Activated CD4-positive, alpha-beta T cell treated with anti-CD3 and anti-CD28 coated beads for 36 hours (primary cell): ENCODE measurements at places on chromosomes 5 and 9. TPM values are rescaled to one million over a fixed set of nuclear protein-coding genes. Genes with fewer than 3 reads are reported as not detected.

DNA sequence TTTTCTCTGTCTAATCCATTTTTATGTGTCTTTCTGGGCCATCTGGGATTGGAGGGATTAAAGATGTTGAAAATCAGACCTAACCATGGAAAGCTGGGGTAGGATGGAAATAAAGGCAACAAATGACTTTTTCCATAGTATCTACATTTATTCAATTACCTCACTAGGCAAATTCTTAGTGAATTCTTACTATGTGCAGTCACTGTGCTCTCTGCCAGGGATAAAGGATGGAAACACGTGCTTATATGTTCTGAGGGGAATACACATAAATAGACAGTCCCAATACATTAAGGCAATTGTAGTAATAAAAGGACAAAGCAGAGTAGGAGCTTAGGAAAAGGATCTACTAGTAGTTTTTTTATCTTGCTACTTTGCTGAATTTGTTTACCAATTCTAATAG, 214.2 kb downstream of the PRR16 start:
- no peak for DNase-seq

- no peak for DNase-seq
Measured at GRCh38 chr5:97229688-97230285, 46.7 kb upstream of the RIOK2 start.

TIGD6 gene
- 2.5 TPM for total RNA-seq

GRCh38 chr9:114112778-114113584, 13.9 kb upstream of the KIF12 start:
- DNase-seq: no peak

PDE8B gene
- total RNA-seq: not detected

DNA sequence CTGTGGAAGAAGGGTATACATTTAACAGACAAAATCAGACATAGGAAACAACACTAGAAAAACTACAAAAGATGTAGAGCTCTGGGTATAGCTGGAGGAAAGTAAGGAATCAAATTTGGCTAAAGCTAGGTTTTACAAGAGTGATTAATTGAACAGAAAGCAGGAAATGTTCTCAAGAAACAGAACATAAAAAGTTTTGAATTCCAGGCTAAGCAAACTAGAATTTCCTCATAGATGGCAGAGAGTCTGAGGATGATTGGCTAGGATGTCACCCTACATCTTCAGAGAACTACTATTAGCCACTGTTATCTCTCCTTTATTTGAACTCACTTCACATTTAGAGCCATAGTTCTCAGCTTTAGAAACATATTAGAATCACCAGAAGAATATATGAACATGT, 502.1 kb upstream of the PAPPA start:
- DNase-seq: no peak

DNA sequence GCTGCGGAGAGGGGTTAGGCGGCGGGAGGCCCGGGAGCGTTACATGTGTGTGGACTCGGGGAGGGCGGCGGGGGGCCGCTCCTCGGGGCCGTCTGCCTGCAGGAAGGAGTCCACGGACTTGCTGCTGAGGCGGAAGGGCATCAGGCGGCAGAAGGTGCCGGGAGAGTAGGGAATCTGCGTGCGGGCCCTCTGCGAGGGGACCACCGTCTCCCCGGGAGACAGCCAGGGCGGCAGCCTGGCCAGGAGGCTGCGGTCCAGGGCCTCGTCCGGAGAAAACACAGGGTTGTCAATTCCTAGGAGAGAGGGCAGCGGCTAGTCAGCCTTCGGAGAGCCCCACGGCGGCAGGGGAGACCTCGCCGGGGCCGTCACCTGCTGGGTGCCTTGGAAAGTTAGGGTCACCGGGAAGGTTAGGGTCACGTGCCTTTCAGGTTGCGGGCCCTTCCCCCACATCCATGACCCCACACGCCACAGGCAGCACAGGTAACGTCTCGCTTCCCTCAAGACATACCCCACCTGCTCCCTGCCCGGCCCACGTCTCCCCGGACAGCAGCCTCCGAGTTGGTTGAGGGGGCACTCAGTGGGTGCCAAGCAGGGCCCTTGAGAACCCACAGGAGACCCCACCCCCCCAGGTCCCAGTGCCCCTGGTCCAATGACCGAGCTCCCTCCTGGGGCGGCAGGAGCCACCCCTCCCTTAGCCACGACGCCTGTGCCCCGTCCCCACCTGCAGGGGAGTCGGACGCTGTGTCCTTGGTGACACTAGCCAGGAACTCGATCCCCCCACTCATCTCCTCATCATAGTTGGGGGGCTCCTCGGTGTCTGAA, 32.1 kb downstream of the EXOC3 start:
- peak; percentile 43 for DNase-seq

- no peak for DNase-seq
Measured at GRCh38 chr5:133247151-133247709, 195.4 kb downstream of the HSPA4 start.

SLC23A1 gene
- total RNA-seq: 0.53 TPM

DNA sequence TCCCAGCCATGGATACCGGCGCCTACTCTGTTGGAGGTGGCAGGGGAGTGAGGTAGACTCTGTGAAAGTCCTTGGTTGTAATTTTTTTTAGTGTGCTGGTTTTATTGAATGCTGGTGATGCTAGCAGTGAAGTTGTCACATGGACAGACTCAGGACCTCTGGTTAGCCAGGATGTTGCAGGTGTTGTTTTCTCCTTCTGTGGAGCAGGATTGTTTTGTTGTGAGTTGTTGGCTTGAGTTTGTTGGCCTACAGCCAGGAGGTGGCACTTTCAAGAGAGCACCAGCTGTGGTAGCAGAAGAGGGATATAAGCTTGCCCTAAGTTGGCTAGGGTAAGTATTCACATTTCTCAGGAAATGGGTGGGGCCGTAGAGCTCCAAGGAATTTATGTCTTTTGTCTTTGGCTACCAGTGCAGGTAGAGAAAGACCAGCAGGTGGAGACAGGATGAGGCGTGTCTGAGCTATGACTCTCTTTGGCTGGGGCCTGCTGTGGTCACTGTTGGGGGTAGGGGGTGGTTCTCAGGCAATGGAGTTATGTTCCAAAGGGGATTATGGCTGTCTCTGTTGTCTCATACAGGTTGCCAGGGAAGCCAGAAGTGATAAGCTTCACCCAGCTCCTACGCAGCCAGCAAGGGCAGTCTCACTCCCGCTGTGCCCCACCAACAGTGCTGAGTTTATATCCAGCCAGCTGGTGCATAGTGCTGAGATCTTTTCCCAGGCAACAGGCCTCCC, 248.7 kb downstream of the TAF11L14 start:
- no peak for DNase-seq

DNA sequence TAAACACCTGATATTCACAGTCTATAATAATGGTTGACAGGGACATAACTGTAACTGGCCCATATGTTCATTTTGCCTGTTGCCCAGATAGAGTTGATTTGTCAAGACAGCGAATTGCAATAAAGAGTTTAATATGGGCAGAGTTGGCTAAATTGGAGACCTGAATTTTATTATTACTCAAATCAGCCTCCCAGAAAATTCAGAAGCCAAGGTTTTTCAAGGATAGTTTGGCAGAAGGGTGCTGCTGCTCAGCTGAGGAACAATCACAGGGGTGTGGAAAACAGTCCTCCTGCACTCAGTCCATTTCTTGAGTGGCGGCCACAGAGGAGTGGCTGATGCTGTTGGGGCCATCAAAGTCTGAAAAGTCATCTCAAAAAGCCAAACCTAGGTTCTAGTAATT, 19.0 kb downstream of the ANXA2R start:
- no peak for DNase-seq

DNA sequence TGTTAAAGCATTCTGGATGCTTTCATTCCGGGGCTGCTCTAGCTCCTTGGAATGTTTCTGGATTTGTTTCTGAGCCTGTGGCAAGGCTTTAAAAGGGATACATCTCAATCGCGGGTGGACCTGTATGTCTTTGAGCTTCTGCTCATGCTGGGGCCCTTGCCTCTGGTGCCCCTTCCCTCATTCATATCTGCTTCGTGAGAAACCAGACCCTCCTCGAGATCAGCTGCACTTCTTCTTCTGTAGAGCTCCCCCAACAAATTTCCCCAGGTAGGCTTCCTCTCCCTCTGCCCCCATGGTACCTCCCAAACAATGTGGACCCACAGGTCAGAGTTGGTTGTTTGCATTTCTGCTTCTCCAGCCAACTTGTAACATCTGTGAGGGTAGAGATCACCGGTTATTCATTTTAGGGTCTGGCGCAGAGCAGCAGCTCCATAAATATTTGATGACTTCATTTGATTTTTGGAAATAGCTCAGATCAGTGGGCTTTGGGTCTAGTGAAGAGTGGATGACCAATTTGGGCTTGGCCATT, 6.6 kb downstream of the ZNF618 start:
- no peak for DNase-seq

- no peak for DNase-seq
Measured at GRCh38 chr9:113545068-113545467, 81.5 kb downstream of the RGS3 start.

FLT4 gene
- 0.98 TPM for total RNA-seq

DNA sequence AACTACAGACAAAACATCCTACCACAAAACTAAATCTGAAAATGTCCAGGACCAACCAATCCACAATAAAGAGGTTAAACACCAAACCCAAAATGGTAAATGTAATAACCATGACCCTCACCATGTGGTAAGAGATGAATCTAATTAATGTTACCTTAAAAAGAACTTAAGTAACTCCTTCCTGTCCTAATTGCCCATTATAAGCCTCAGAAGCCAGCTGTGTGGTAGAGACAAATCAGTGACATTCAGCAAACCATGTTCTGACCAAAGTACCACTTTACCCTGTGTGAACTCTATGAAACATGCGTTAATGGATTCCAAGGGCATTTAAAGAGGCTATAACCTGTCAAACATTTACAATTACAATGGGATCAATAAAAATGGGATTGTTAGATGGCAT, 25.0 kb downstream of the LPAR1 start:
- no peak for DNase-seq

WNT8A gene
- not detected for total RNA-seq

PCDHGA3 gene
- not detected for total RNA-seq

GRCh38 chr5:125408448-125409233, 662.2 kb upstream of the ZNF608 start:
- DNase-seq: peak; percentile 33

- DNase-seq: no peak
Measured at GRCh38 chr5:101418713-101419118, 515.6 kb upstream of the ST8SIA4 start.

TRAPPC13 gene
- 20.7 TPM for total RNA-seq

GPR151 gene
- not detected for total RNA-seq

PPP3R2 gene
- total RNA-seq: not detected

- DNase-seq: no peak
Measured at GRCh38 chr5:107979291-107979690, 308.6 kb upstream of the EFNA5 start.

DNA sequence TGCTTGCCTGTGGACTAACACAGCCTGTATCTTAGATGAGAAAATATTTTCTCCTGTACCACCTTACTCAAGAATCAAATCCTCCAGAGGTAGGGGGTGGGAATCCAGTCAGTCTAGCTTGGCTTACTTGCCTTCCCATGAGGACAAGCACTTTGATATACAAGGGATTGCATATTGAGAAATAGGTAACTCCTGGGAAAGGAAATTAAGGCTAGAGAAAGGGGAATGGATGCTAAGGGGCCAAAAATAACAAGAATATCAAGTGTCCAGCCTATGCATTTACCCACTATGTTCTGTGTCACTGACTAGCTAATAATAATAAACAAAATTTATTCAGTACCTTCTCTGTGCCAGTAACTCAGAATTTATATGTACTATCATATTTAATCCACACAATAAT, 21.4 kb upstream of the SNX2 start:
- DNase-seq: no peak
